Skeletal muscle cell (primary cell): ENCODE measurements at places on chromosomes 4 and X.

DNA sequence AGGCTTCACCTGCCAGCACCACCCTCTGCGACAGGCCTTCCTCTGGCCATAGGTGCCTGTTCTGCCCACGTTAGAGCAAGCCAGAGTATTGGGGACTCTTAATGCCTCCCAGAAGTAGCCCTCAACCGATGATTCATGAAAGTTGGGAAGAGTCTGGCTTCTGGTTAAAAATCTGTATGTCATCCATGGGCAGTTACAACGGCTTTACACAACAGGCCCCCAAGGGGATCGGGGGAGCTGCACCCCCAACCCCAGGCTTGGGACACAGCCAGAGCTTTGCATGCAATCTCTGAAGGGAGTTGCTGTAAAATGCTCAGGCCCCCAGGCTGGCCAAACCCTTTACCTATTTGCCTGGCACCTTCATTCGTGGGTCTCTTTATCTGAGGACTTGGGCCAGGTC, 5.4 kb upstream of the CYTL1 start:
- DNase-seq: no peak

DNA sequence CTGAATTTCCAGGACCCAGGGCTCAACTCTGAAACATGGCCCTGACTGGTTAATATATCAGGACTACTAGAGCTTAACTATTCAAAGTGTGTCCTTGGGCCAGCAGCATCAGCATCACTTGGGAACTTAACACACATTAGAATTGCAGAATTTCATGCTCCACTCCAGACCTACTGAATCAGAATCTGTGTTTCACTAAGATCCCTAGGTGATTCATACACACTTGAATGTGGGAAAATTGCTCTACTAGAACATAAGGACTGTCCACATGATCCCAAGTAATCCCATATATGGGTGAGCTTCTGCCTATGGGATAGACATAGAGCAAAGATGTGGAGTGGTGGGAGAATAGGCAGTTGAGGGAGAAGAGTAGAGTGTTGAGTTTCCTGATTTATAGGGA, 192.5 kb upstream of the CLNK start:
- peak; percentile 8 for DNase-seq

DNA sequence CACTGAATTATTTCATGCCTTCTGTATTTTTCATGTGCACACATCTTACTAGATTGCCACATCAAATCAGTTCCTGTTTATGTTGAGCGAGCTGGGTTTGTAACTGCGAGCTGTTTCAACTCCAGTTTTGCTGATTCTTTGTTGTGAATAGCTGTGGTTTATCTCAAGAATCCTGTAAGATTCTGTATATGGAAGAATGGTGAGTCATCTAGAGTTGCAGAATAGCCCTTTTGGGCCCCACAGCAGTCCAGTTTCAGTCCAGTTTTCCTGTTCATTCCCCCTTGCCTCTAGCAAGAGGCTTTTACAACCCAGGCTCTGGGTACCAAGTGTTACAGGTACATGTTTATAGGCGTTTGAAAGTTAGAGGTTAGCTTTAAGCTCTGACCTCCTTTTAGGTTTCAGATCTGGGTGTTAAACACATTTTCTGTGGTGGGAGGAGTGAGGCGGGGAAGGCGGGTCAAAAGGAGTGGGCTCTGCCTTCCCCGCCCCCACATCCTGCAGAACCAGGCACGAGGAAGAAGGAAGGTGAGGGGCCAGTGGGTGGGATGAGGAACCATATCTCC, 32.7 kb downstream of the TBC1D14 start:
- peak; percentile 89 for DNase-seq

- no peak for DNase-seq
Observed at GRCh38 chr4:149886786-149887490, 71.3 kb upstream of the IQCM start.

DNA sequence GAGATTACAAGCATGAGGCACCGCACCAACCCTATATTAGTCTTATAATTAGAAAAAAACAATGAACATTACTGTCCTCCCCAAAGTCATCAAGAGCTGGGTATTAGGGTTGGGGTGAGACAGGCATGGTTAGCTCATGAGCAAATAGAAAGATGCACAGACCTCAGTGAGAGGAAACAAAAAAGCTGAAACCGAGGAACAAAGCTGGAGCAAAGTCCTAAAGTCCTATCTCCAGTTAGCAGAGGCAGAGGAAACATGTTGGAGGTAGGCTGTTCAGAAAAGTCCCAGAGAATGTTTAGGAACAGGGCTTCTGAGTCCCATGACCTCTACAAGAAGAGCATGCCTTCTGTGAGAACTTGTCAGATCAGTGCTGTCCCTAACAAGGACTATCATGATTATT, 4.6 kb upstream of the PCYT1B start:
- no peak for DNase-seq

DNA sequence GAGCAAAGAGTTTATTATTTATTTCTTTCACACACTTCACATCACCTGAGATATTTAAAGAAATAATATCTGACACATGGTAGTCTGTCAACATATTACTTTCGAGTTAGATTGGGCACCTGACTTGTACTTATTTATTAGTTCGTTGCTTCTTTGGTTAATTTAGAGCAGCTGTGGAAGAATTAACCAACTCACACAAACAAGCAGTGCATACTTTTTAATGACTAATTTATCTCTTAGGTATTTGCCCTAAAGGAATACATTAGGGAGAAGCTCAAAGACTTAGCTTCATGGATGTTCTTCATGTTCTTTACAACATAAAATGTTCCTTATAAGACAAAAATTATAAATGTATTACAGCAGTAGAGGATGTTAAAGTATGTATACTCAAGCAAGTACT, 242.9 kb downstream of the ARHGAP24 start:
- DNase-seq: no peak

GRCh38 chr4:43251841-43252240, 359.3 kb downstream of the GRXCR1 start:
- peak; percentile 53 for DNase-seq

DNA sequence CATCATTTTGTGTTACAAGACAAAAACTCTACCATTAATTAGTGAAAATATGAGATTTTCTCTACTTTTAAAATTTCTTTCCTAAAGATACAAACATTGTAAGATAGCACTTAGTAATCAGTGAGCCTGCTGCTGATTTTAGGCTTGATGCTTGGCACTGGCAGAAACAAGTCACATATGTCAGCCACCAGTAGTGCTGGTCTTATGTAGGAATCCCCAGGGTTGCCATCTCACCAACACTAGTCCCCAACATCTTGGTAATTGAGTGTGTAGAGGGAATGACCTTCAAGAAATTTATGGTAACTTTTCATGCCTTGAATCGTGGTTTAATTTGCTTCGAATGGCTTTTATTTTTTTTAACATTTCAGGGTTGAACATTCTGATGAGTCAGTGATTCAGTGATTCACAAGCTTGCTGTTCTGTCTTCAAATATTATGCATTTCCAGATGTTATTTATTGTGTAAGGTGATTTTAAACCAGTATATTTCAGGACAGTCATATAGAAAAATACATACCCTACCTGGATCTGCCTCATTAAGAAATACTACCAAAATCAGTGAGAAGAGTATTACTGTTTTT, 11.9 kb downstream of the EXOC1 start:
- DNase-seq: peak; percentile 24

- DNase-seq: no peak
Observed at GRCh38 chrX:72003811-72004750, 93.4 kb downstream of the NHSL2 start.

DNA sequence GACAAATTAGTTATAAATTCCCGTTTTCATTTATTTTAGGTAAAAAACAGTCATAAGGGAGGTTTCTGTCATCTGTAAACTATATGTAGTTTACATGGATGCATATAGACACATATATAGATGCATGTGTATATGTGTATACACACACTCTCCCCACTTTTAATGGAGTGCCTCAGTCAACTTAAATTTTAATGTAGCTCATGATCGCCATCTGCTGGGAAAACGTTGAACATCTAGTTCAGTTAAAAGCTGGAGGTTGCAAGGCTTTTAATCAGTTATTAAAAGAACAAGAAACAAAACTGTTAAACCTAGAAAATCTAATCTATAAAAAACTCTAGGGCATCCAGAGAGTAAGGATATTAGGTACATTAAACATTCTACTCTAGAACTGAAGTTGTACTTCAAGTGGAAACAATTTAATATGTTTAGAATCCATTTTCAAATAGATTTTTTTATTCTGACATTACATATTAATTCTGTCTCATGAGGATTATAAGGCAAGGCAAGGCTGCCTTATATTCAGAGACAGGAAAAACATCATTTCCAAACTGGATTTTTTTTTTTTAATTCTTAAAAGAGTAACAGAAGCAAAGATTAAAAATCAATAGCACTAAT, 122.6 kb downstream of the SHISA3 start:
- peak; percentile 4 for DNase-seq

DNA sequence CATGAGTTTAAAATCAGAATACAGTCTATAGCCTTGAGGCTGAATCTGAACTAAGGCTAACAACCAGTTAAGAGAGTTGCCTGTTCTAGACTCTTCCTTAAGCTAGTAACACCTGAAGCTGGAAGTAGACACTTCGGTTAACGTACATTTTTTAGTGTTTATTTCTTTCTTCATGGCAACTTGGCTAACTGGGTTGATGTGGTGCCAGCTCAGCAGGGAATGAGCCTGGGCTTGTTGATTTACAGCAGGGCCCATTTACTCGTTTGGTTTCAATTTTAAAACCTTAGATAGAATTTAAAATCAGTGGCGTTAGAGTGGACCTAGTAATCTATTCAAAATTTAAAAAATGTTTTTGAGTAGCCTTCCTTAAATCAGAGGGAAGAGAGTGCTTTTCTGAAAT, 137.6 kb upstream of the ESX1 start:
- no peak for DNase-seq

GRCh38 chr4:4492161-4492847, 49.5 kb downstream of the STX18 start:
- no peak for DNase-seq

DNA sequence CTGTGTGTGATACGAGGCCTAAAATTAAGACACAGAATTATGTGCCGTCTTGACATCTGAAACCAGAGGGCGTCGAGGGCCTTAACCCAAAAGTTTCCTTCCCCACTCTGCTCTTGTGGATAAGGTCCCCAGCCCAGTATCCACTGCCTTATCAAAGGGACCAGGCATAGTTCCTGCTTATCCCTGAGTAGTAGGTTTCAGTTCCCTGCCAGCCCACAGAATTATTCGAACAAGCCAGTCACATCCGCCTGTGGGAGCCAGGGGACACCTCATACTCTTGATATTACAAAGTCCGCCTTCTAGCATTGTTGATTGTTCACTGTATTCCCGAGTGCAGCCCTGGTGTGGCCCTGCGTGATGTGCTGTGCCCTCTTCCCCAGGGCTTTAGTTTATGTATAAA, 5.4 kb upstream of the MMRN1 start:
- no peak for DNase-seq

GRCh38 chrX:133726211-133726630, 259.2 kb downstream of the GPC3 start:
- peak; percentile 51 for DNase-seq

- DNase-seq: no peak
Observed at GRCh38 chrX:40933132-40933705, 152.0 kb upstream of the USP9X start.

- no peak for DNase-seq
Observed at GRCh38 chrX:43728966-43729365, 72.9 kb downstream of the MAOA start.

GRCh38 chr4:726235-726787, 20.7 kb downstream of the PCGF3 start:
- DNase-seq: no peak
